ENCODE measurements at places on chromosomes 11 and 22.

- no peak for DNase-seq
Observed at GRCh38 chr11:6632116-6633073, 13.2 kb upstream of the TPP1 start.

DNA sequence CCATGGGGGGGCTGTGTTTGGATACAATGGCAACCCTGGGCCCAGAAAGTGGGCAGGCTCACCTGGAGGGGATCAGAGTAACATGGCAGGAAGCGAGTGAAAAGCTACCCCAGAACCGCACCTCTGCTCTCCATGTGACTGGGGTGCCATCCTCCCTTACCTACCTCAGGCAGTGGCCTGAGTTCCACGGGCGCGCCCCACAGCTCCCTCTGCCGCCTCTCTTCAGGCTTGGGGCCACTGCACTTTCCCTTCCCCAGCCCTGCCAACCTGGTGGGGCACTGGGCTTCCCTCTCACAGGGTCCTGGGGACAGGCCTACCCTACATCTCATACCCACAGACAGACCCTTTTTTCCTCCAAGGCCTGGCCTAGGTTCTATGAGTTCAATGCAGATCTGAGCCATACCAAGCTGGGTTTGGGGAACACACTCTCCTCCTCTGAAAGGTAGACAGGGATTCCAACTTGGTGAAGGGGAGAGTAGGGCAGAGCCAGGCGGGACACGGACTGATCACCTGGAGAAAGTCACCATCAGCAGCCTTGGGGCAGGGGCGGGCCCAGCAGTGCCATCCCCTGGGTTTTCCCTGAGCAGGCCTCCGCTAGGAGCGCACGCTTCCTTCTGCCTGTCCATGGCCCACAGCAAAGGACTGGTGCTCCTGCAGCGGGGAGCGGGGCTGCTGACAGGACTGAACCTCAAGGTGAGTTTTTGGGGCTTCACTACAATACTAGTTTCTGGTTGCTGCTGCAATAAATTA is 7.1 kb downstream of the GALR3 start:
- no peak for DNase-seq

- DNase-seq, result no peak
Observed at GRCh38 chr11:15476371-15476917, 361.7 kb downstream of the INSC start.

- no peak for DNase-seq
Observed at GRCh38 chr22:37924386-37925065, 18.4 kb downstream of the MICALL1 start.

DNA sequence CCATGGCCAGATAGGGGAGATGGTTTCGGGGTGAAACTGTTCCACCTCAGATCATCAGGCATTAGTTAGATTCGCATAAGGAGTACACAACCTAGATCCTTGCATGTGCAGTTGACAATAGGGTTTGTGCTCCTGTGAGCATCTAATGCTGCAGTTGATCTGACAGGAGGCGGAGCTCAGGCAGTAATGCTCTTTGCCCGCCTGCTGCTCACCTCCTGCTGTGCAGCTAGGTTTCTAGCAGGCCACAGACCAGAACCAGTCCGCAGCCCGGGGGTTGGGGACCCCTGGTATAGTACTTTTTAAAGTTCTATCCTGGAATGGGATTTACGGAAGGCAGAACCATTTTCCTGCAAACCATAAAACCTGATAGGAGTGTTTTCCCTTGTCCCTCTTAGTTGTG is 54.6 kb downstream of the POLD3 start:
- no peak for DNase-seq

DNA sequence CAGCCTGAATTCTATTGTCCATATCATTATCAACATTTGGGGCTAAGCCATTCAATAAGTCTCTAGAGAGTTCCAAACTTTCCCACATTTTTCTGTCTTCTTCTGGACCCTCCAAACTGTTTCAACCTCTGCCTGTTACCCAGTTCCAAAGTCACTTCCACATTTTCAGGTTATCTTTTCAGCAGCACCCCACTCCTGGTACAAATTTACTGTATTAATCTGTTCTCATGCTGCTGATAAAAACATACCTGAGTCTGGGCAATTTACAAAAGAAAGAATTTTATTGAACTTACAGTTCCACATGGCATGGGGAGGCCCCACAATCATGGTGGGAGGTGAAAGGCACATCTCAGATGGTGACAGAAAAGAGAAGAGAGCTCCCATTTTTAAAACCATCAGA is 5.8 kb downstream of the OR5AK2 start:
- DNase-seq, result no peak

GRCh38 chr11:132122735-132123134 is 752.3 kb downstream of the NTM start:
- no peak for DNase-seq

GRCh38 chr22:44199866-44200265 is 19.1 kb downstream of the PARVG start:
- no peak for DNase-seq

GRCh38 chr11:17822401-17822781 is 87.8 kb downstream of the KCNC1 start:
- DNase-seq, result no peak

Measured in NK-92 treated with Interleukin-12 subunit alpha and Interleukin-12 subunit beta, amount 100 ng/mL, for 24 hours (cell line).